Fibroblast of skin of abdomen (primary cell): ENCODE measurements at places on chromosomes 12 and 14.

- DNase-seq: no peak
These were observed 39.9 kb upstream of the G2E3 start for GRCh38 chr14:30518867-30519560.

GRCh38 chr12:31235868-31236395 lies 90.0 kb downstream of the SINHCAF start:
- DNase-seq: no peak

DNA sequence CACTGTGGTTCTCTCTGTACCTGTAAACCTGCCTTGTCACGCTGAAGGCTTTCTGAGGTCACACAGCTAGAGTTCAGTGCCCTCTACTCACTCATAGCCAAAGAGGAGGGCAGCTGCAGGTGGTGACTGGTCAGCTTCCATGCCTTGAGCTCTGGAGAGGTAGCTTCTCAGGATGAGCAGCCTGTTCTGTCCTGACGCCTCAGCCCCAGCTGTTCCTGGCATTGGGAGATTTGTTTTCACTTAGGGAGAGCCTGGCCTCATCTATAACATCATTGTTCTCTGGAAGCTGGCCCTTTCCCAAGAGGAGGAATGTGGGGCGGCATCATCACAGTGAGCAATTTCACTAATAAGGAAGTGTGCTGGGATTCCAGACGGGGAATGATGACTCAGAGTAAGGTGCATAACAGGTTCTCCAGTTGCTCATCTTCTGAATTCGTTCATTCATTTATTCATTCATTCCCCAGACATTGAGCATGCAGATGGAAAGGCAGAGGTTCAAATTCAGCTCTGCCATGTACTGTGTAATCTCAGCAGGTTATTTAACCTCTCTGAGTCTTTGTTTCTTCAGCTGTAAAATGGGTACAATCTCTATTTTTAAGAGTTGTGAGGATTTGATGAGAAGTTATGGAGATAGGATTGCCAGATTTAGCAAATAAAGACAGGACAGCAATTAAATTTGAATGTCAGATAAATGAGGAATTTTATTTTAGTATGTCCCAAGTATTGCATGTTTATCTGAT lies 255.8 kb upstream of the CRY1 start:
- peak; percentile 93 for DNase-seq

DNA sequence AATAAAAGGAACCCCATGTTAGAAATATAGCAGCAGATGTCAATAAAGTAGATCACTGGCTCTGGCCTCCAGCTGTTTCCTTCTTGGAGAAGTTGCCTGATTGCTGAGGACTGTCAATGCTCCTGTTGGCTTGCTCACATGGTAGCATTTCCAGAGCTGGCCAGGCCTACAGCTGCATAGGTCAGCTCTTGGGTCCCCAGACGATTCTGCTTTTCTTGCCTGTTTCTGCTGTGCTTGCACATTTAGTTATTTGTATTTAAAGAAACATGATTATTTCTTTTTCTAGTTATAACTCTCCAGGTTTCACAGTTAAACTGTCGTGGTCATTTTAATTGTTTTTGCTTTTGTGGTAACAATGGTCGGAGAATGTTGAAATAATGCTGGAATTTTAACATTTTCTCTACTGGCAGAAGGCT lies 7.2 kb downstream of the NAV3 start:
- no peak for DNase-seq

DNA sequence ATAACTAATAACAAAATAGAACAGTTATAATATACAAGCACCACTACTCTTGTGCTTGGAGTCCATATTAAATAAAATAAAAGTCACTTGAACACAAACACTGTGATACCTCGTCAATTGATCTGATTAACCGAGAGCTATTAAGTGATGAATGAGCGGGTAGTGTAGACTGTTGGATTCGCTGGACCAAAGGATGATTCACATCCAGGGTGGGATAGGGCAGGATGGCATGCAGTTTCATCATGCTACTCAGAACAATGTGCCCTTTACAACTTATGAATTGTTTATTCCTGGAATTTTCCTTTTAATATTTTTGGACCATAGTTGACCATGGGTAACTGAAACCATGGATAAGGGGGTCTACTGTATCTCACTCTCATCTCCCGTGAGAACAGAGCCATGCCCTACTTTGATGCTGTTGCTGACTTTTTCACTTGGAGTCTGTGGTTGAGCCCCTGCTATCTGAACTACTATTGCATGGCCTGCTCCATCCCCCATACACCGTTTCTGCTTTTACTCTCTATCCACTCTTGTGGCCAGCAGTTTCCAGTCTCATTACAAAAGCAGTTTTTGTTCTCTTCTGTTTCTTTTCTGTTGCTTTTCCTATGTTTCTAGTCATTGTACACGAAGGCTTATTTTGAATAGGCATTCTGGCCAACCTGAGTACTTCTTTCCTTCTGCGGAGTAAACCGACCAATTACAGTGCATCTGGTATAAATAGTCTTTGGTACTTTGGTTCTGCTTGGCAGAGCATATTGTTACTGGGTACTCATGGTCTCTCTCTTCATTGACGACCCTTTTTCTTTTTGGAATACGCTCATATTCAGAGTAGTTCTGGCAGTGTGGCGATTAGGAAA lies 12.2 kb downstream of the TMTC2 start:
- no peak for DNase-seq
